Hippocampal formation (tissue), 2 donors: ENCODE measurements at places on chromosomes 6 and 20.
A peak's percentile ranks its signal among the peaks of the same experiment; 100 is the strongest.

DNA sequence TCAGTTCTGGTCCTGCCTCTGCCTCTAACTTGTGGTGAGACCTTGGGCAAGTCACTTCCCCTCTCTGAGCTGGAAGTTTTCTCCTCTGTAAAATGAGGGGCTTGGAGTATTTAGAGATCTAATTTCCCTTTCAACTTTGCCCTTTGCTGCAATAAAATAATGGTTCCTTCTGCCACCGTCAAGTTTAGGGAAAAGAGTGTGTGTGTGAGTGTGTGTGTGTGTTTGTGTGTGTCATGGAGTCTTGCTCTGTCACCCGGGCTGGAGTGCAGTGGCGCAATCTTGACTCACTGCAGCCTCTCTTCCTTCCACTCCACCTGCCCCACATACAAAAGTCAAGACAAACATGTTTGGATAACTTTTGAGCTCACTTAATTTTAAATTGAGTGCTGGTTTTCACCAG, 39.2 kb upstream of the PIM1 start:
- no peak for DNase-seq

GRCh38 chr20:10596710-10597121, 77.1 kb downstream of the JAG1 start:
- DNase-seq: no peak

- DNase-seq: no peak
Measured at GRCh38 chr6:22150368-22151035, 146.3 kb downstream of the PRL start.

DNA sequence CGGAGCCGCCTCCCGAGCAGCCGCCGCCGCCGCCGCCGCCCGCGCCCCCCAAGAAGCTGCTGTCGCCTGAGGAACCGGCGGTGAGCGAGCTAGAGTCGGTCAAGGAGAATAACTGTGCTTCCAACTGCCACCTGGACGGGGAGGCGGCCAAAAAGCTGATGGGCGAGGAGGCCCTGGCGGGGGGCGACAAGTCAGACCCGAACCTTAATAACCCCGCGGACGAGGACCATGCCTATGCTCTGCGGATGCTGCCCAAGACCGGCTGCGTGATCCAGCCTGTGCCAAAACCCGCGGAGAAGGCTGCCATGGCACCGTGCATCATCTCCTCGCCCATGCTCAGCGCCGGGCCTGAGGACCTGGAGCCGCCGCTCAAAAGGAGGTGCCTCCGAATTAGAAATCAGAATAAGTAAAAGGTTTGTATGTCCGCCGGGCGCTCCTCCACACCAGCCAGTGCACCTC, 145.2 kb downstream of the SOBP start:
- no peak for DNase-seq

GRCh38 chr6:163554663-163555062, 140.1 kb downstream of the QKI start:
- DNase-seq: no peak

GRCh38 chr6:151034825-151035781, 169.6 kb downstream of the MTHFD1L start:
- no peak for DNase-seq

DNA sequence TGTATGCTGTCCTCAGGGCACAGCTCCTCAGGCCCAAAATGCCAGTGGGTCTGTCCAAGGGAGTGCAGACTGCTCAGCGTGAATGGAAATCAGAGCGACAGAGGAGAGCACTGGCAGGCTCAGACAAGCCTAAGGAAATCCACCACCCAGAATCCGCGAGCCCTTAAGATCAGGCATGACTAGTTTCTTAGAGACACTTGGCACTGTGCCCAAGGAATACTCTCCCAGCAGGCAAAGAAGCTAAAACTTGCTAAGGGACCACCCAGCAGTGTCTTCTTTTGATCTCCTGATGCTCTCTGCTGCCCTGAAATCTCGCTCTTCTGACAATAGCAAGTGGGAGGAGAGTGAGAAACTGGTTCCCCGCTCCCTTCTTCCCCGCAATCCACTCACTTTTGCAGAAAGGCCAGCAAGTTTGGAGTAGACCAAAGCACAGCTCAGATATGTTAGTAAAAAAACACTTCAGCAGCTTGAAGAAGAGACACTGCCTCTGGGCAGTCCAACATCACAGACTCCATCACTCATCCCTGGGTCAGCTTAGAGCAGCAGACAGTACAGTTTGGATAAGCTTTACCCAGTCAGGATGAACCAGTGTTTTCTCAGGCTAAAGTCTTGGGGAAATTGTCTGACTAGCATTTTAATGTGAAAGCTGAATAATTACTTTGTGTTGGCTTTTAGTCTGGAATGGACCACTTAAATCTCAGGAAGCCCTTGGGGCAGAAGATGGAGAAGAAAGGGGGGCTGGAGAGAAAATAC, 32.4 kb downstream of the TRAF3IP2 start:
- no peak for DNase-seq

DNA sequence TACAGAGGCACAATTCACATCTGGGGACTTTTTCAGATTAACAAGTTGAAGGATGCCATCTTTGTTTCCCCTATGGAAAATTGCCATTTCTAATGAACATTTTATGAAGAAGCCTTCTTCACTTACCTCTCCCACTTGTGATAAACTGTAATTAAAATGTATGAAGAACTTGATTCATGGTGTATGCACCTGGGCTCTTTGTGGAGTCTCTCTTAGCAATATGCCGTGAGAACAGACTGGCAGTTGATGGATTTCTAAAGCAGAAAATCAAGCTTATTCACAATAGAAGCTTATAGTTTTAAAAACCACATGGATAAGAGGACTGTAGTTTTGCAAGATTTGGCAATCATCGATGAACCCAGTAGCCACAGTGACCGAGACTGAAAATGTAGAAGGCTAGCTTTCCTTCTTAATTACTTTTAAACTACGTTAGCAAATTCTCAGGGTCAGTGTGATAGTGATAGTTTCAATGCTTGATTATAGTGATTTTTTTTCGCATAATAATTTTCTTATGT, 270.6 kb downstream of the PRL start:
- DNase-seq: no peak

- DNase-seq: no peak
Measured at GRCh38 chr6:105711216-105711615, 308.3 kb upstream of the PREP start.

DNA sequence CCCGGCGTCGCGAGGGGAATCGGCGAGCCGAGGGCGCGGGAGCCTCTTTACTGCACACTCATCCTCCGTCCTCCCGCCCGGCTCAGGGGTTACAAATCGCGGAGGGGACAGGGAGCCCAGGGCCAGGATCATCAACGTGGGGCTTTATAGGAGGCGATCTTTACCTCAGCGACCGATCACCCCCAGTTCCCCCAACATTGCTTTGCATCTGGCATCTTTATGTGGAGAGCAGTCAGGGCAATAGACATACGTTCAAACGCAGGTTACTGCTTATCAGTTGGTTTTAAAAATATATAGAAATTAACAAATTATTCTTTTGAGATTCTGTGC, 634 bp downstream of the HSF2 start:
- no peak for DNase-seq

DNA sequence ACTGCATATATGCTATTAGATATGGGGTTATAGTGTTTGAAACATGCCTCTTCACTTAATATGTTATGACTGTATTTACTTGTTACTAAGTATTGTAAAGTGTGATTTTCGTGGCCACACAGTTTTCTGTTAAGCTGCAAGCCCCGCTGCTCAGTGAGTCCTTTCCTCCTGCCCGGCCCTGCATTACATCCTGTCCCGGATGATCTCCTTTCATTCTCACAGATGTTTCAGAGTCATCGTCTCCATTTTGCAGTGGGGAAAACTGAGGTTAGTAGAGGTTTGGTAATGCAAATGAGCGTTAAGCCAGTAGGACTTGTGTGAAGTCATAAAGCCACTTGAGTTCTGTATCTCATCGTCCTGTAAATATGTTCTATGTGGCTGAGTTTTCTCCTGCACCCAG, 155.5 kb downstream of the CFAP61 start:
- DNase-seq: no peak

- DNase-seq: no peak
Measured at GRCh38 chr6:11815231-11815630, 36.6 kb upstream of the ADTRP start.

GRCh38 chr6:97394160-97394748, 111.2 kb upstream of the MMS22L start:
- peak; percentile 7 for DNase-seq

GRCh38 chr6:167676000-167676665, 150.6 kb upstream of the AFDN start:
- no peak for DNase-seq

- DNase-seq: no peak
Measured at GRCh38 chr6:135832166-135832565, 19.3 kb upstream of the PDE7B start.

- no peak for DNase-seq
Measured at GRCh38 chr20:7996898-7997297, 22.7 kb downstream of the TMX4 start.

GRCh38 chr6:33632558-33633039, 11.5 kb downstream of the ITPR3 start:
- DNase-seq: peak; percentile 0

- DNase-seq: no peak
Measured at GRCh38 chr6:21309807-21310221, 283.7 kb upstream of the SOX4 start.

- no peak for DNase-seq
Measured at GRCh38 chr6:47653706-47654105, 44.7 kb upstream of the ADGRF4 start.

GRCh38 chr6:119647309-119647708, 297.7 kb upstream of the MAN1A1 start:
- DNase-seq: no peak
